ENCODE measurements at places on chromosomes 3 and 15.

DNA sequence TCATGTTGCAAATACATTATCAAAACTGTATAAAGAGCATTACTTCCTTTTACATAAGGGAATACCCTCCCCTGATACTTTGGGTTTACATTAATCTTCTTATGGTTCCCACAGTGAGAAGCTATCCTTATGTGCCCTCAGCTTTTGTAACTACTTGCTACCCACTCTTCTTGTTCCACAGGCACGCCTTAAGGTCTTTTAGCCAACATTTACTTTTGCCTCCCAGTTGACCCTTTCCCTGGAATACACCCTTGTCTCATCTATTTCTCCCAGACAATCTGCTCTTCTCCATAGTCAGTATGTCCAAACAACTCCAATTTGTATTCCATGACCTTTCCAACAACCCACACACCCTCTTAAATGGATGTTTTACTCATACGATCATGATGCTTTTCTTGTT is 116.8 kb upstream of the COL8A1 start:
- DNase-seq, result no peak

- no peak for DNase-seq
These were observed 85.9 kb downstream of the NR2F2 start for GRCh38 chr15:96416218-96416933.

- no peak for DNase-seq
These were observed 113.9 kb upstream of the AGTR1 start for GRCh38 chr3:148583793-148584192.

- no peak for DNase-seq
These were observed 7.8 kb upstream of the LIPC start for GRCh38 chr15:58423831-58424608.

DNA sequence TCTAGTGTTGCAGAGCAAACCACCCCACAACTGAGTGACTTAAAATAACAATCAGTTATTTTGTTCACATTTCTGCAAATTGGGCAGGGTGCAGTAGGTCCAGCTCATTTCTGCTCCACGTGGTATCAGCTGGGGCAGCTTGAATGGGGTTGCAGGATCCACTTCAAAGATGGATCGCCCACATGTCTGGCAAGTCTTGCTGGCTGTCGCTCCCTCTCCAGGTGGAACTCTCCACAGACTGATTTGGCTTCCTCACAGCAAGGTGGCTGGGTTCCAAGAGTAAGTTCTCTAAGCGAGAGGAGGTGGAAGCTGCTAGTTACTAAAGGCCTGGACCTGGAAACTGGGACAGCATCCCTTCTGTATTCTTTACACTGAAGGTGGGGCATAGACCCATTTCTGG is 213.3 kb downstream of the SLC9A9 start:
- DNase-seq, result no peak

DNA sequence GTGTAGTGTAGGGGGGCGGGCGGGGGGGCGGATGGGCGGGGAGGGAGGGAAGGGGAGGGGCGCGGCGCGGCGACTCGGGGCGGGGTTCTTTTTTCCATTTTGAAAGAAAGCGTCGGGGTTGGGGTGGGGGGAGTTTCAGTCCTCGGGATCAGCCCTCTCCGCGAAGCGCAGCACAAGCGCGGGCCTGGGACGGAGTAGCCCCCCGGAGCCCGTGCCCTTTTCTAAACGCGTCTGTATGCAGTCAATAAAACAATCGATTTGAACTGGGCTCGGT is 6.1 kb downstream of the ISLR2 start:
- no peak for DNase-seq

GRCh38 chr15:29698030-29698701 is 124.1 kb downstream of the TJP1 start:
- DNase-seq, result no peak

- no peak for DNase-seq
These were observed 45.5 kb upstream of the SUCLG2 start for GRCh38 chr3:67699882-67700281.

GRCh38 chr3:138124188-138124587 is 8.0 kb downstream of the A4GNT start:
- no peak for DNase-seq

GRCh38 chr15:67296684-67297083 is 42.1 kb downstream of the IQCH start:
- DNase-seq, result no peak

DNA sequence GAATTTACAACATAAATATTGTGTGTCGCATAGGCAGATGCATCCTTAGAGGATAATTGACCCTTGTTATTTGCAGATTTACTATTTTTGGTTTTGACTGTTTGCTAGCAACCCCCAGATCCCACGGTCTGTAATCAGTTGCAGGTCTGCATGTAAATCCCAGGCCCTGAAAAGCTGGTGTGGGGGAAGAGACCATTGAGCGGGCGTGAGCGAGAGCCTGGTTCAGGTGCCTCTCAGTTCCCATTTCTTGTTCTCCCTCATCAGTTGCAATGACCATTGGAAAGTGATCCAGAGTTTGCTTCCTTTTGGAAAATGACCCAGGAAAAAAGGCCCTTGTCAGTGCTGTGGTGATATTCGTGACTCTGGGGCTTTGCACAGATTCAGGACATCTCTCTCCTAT is 238.9 kb downstream of the UACA start:
- DNase-seq, result no peak

DNA sequence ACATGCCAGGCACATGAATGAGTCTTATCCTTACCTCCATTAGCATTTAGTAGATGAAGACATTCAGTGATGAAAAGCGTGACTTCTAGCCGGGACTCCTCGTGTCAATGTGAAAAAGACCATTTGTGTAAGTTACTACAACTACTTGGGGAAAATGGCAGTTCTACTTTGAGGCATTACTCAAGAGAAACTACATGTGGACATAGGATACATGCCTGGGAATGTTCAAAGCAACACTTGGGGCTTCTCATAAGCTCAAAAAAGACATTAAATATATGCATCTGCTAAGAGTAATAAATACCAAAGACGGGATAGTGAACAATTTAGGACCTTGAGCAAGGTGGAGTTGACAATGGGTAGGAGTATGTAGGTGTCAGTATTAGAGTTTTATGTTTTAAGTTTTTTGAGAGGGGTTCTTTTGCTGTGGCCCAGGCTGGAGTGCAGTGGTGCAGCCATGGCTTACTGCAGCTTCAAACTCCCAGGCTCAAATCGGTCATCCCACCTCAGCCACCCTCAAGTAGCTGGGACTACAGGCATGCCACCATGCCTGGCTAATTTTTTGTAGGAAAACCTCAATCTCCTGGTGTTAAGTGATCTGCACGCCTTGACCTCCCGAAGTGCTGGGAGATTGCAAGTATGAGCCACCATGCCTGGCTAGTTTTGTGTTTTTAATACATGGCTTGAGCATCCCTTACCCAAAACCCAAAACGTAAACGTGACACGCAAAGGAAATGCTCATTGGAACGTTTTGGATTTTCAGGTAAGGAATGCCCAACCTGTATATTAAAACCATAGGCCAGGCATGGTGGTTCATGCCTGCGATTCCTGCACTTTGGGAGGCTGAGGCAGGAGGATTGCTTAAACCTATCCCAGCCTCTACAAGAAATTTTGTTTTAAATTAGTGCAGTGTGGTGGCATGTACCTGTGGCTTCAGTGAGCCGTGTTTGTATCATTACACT is 3.9 kb downstream of the RPLP1 start:
- no peak for DNase-seq

DNA sequence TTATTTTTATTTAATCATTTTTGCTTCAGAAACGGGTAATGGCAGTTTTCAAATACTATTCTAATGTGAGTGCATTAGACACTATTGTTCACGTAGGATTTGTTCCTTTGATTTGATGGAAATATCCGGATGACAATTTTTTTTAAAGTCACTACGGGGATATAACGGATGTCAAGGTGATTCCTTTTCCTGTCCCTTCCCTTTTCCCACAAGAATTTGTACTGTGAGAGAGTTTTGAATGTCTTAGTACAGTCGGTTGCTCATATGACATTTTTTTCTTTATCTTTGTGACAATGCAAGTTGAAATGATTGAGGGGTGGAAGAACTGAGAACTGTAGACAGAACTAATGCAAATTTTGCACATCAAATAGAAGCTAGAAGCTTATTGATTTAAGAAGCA is 209.5 kb downstream of the GRM7 start:
- no peak for DNase-seq

DNA sequence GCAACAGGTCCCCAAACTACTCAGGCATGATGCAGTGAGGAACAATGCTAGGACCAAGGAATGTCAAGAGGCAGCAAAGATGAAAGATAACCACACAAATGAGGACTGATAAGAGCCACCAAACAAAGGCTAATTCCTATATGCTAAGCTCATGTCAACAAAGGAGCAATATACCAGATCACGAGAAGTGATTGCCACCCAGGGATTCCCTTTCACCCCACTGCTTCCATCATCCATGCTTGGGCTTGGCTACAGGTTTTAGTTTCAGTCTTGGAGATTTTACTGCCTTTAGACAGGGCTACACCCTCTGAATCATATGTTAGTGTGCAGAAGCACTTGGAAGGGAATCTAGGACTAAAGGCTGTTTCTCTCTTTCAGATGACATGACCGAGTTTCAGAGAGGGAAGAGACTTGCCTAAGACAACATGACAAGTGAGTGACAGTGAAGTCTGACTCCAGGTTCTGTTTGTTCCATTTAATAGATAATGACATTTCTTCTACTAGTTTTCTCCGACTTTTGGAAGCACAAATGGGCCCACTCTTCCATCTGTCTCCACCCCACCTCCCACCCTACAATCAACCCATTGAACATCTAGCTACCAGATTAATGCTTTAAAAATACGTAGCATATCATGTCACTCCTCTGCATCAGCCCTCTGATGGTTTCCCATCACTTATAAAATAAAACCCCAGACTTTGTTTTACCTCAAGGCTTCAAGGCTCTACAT is 173.5 kb upstream of the LRRN1 start:
- no peak for DNase-seq

DNA sequence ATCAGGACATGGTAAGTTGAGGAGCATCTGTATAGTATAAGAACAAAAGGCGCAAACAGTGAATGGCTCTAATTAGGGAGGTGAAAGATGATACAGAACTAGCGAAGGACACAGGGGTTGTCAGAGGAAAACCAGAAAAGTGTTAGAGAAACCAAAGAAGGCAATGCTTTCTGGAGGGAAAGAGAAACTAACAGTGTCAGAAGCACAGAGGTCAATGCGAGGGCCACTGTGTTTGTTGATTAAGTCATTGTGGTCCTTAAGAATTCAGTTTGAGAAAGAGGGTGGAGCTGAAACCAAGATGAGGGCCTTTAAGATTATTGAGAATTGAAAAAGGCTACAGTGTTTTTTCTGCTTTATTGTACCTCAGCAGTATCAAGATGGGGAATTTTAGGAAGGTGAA is 28.8 kb downstream of the ATG7 start:
- DNase-seq, result no peak

DNA sequence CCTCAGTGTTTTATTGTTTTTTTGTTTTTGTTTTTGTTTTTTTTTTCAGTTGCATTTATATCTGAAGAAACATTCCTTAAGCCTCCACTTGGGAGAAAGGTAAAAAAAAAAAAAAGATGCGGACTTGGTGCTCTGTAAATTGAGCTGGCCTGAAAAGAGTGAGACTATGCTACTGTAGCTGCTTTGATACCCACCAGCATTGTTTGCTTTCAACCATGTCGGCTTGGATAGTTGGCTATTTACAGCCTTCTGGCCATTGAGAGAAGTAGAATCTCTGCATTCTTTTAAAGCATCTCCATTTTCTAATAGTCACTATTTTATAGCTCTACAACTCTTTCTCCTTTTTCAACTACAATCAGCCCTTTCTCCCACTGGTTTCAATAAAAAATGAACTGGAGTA is 149.6 kb downstream of the ZIC4 start:
- no peak for DNase-seq

DNA sequence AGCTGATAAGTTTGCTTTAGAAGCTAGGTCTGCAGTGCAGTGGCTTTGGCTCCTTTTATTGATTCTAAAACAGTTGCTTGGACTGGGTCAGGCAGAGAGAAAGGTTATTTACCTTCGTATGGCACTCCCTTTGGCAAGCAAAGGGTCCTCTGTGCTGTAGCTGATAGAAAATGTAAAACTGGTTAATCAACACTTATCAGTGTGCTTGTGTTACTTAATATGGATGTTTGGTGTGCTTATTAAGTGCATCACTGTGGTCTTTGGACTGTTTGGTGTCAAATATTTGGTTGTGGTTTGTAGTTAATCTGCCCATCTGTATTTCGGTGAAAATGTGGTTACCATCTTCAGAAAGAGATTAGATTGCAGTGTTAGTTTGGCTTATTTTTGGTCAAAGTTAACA is 16.0 kb downstream of the UBE2E2 start:
- no peak for DNase-seq

DNA sequence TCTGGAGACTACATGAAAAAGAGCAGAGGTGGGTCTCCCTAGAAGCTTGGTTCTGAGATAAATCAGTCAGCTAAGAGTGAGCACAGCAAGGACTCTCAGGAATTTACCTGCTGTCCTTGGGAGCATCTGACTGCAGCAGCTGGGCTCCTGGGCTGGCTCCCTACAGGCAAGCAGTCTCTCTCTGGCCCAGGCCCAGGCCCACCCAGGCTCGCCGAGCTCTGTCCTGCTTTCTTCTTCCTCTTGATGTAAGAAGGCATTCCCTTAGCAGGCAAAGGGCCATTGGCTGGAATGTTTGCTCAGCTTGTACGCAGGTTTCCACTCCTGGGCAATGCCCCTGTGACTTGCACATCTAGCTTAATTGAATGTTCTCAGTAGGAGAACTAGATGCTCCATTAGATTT is 4.3 kb upstream of the RBP2 start:
- no peak for DNase-seq

DNA sequence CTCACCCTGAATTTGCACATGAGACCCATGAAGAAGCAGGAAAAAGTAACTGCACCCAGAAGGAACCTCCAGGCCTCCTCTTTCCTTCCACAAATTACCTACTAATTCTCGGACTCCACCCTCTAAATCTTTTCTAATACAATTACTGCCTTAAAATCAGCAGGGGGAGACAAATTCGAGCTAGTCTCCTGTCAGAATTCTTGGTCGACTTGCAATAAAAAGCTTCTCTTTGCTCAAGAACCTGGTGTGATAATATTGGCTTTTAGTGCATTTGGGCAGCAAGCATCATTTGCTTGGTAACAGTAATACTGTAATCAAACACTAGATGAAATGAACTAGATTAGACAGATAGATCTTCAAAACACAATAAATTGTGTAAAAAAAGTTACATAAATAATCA is 281.9 kb downstream of the RAP2B start:
- DNase-seq, result no peak

DNA sequence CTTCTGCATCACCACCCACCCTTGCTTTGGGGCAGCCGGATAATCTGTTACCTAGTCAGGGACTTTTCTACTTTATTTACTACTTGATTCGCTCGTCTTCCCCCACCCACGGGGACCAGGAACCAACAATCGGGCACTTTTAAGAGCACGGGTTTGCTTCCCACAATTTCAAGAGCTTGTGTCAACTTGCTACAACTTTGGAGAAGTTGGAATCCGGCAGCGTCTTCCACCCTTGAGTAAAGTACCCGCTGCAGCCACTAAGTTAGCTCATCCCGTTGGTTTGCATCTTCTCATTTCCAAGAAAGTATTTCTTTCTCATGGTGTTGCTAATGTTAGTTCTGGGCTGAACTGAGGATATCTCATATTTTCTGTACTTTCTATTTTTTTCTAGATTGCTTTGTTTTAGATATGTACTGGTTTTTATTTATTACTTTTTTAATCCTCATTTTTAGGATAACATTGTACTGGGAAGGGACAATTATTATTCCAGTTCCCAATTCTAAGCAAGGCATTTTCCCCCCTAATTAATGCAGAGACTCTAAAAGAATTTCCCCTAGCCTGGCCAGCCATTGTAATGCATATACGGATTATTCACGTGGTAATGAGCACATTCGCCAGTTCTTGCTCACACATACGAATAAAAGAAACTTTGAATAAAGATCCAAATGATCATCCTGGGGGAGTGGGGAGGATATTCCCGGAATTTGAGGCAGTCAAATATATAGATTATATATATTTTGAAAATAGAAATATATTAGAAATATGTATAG is 4.0 kb downstream of the SOX2 start:
- DNase-seq, result no peak
